Central memory CD4-positive, alpha-beta T cell (primary cell): ENCODE measurements at places on chromosomes 13 and 19.

DNA sequence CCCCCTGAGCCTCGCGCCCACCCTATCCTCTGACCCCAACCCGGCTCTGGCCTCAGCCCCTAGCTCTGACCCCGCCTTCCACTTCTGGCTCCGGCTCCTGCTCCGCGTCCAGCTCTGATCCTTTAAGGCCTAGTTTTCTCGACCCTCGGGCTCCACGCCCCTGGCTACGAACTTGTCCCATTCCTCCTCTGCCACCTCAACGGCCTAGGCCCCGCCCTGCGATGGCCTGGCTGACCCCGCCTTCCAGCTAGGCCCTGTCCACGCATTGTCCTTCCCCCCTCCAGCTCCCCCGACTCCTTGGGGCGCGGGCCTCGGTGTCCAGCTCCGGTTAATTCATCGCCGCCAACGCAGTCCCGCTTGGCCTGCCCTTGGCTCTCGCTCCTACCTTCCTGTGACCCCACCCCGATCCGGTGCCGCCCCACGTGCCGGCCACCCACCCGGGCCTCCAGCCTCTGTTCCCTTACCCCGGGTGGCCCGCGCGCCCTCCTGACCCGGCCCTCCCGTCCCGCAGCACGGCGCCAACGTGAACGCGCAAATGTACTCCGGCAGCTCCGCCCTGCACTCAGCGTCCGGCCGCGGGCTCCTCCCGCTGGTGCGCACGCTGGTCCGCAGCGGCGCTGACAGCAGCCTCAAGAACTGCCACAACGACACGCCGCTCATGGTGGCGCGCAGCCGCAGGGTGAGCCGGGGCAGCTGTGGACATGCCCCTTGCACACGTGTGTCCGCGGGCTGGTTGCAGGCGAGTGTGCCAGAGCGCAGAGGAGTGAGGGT is 9.4 kb downstream of the BCL3 start:
- DNase-seq, result no peak

GRCh38 chr19:32919365-32919764 is 49.8 kb upstream of the SLC7A9 start:
- no peak for DNase-seq

- no peak for DNase-seq
These were observed 20.6 kb downstream of the TUBGCP3 start for GRCh38 chr13:112567161-112567862.

DNA sequence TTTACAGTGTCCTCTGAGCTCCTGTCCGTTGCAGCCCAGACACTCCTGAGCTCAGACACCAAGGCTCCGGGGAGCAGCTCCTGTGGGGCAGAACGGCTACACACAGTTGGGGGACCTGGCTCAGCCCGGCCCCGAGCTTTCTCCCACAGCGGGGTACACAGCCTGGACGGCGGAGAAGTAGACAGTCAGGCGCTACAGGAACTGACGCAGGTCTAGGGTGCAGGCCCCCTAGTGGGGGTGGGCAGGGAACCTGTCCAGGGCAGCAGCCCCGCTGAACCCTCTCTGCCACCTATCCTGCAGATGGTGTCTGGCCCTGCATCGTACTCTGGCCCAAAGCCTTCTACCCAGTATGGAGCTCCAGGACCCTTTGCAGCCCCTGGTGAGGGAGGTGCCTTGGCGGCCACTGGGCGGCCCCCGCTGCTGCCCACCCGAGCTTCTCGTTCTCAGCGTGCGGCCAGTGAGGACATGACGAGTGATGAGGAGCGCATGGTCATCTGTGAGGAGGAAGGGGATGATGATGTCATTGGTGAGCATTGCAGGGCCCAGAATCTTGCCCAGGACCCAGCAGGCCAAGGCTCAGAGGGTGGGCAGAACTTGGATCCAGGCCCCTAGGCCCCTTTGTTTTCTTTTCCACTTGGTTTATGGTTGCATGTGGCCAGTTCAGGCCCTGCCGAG is 12.9 kb upstream of the PRR19 start:
- DNase-seq, result no peak
